ENCODE measurements at places on chromosomes 1 and 21. TPM values are rescaled to one million over a fixed set of nuclear protein-coding genes. Genes with fewer than 3 reads are reported as not detected.

GRCh38 chr1:208654241-208654640 is 410.1 kb upstream of the PLXNA2 start:
- DNase-seq: no peak

GRCh38 chr21:14763695-14764064 is 217.6 kb upstream of the SAMSN1 start:
- DNase-seq: no peak

DNA sequence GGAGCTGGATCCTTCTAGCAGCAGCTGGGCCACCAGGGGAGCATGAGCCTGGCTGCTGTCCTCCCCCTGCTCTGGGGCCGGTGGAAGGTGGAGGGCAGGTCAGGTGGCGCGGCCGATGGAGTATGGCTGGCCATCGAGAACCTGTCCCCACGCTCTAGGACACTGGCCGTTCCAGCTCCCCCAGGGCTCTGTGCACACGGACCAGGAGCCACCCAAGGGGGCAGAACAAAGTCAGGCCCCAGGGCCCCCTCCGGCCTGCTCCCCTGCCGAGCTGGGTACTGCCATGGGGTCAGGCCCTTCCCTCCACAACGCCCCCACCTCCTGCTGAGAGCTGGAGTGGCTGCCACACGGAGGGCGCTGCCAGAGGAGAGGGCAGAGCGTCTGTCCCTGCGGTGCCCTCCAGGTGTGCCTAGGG is 4.5 kb upstream of the PLCH2 start:
- DNase-seq: no peak

DNA sequence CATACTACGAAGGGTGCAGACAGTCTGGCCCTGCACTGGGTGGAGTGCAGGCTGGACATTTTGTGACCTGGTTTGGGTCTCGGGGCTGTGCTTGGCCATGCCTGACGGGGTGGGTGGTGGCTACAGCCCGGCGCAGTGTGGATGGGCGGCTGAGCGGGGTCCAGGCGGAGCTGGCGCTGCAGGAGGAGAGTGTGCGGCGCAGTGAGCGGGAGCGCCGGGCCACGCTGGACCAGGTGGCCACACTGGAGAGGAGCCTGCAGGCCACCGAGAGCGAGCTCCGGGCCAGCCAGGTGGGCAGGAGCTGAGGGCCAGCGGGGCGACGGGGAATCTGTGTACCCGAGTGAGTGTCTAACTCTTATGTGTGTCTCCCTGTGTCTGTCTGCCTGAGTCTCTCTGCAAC is 14.1 kb downstream of the MFAP2 start:
- DNase-seq: no peak

- DNase-seq: peak; percentile 5
Observed at GRCh38 chr1:197619008-197619640, 156.2 kb downstream of the DENND1B start.

Gene LINGO4
- not detected for polyA plus RNA-seq

Measured in right renal pelvis (tissue), 4 donors.